ENCODE measurements at places on chromosomes 4 and X.

DNA sequence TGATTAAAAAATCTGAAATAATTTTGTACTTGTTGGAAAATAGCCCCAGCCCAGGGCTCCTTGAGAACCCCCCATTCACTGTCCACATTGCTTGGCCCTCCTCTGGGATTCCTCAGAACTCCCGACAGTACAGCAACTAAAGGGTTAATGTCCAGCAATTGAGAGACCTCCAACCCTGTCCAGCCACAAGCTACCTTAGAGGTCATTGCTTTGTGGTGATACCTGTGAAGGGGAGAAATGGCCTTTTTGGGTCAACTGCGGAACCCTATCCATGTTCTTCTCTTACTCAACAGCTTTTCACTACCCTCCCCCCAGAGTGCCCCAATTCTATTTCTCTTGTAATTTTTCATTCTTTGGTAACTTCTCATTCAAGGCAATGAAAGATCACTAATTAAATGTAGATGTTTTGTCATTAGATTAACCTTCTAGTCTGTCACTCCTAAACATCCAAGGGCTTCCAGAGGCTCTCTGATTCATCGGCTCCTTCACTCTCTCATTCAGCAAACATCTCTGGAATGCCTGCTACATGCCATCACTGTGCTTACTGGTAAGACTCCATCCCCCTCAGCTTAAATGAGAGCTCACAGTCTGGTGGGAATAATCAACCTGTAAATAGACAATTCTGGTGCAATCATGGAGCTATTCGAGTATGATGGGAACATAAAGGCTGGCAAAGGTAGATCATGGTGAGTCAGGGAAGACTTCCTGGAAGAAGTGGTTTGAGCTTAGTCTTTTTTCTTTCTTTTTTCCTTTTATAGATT is 241.4 kb upstream of the PGRMC2 start:
- DNase-seq: no peak

DNA sequence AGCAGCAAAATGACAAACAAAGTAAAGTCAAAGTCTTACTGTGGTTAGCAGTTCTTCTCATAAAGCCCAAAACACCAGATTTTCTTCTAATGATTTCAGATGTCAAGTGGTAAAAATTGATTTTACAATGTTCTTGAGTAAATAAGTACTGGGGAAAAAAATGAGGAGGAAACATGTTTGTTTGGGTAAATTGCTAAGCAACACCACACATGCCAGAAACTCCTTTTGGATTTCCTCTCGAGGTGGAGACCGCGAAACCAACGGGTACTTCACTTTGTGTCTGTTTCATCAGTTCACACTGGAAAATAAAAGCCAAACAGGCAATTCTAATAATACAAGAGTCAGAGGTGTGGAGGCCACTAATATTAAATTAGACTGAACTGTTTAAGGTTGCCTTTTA is 4.6 kb upstream of the PKD2 start:
- DNase-seq: no peak

DNA sequence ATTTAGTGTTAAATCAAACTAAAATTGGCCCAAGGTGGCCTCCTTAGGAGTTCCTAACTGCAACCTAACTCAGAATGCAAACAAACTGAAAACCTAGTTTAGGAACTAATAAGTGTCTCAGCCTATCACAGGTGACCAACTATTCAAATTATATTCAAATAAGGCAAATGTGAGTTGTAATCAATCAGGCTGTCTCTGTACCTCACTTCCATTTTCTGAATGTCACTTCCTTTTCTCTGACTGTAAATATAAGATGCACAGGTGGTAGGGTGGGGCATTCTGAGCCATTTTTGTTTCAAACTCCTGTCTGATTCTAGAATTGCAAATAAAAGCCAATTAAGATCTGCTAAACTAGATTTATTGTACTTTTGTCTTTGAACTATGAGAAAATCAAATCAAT is 401.5 kb downstream of the PPP3CA start:
- no peak for DNase-seq

DNA sequence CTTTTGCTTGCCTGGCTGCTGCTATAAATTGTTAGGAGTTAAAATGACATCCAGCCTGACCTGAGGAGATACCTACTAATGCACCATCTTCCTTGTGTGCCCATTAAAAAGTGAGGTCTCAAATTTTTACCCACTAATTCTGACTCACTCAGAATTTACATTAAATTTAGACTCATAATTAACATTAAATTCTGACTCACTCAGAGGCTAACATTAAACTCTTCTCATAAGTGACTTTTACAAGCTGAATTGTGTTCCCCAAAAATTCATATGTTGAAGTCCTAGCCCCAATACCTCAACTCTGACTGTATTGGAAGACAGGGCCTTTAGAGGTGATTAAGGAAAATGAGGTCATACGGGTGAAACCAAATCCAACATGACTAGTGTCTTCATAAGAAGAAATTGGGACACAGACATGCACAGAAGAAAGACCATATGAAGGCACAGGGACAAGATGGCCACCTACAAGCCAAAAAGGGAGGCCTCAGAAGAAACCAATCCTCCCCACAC is 11.8 kb downstream of the CASP6 start:
- no peak for DNase-seq

GRCh38 chr4:107392951-107393350 is 327.1 kb downstream of the PAPSS1 start:
- DNase-seq: no peak

DNA sequence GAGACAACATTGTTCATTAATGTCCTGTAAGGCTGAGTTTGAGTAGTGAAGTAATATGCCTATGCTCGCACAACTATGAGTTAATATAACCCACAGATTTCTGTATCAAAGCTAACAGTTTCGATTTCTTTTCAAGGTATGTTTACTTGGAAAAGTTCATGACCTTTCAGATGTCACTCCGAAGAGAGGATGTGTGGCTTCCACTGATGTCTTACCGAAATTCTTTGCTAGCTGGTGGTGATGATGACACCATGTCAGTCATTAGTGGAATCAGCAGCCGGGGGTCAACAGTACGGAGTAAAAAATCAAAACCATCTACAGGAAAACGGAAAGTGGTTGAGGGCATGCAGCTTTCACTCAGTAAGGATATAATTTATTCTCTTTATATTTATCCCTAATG is 124.9 kb downstream of the STAG2 start:
- no peak for DNase-seq

DNA sequence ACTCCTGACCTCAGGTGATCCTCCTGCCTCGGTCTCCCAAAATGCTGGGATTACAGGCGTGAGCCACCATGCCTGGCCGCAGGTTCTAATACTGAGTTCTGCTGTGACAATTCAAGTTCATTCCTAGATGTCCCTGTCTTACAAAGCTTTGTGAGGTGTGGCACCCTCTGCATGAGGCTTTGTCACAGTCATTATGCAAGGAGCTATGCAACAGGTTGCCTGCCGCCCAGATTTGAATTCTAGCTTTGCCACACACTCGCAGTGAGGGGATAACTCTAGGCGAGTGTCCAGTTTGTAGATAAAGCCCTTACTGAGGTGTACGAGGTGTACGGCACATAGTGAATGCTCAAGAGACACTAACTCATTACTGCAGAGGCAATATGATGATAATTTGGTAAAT is 3.5 kb downstream of the CCDC110 start:
- no peak for DNase-seq

DNA sequence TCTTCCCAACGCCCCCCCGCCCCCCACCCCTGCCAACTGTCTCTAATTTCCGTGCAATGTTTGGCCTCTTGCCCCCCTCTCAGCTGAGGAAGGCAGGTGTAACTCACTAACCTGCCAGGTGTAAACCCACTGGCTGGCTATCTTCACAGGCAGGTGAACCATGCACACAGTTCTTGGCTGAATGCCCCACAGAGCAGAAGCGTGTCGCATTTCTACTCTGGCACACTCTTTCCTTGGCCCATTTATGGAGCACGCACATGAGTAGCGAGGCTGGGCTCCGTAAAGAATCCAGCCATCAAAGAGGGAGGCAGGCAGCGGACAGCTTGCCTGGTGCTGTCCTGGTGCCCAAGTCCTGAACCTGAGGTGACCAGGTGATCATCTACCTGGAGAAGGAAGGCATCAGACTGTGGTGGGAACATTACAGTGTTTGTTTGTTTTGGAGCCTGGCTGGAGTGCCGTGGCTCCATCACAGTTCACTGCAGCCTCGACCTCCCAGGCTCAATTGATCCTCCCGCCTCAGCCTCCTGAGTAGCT is 39.2 kb upstream of the CRMP1 start:
- no peak for DNase-seq

- DNase-seq: no peak
Observed at GRCh38 chr4:180598281-180598680, 1644.9 kb upstream of the TENM3 start.

DNA sequence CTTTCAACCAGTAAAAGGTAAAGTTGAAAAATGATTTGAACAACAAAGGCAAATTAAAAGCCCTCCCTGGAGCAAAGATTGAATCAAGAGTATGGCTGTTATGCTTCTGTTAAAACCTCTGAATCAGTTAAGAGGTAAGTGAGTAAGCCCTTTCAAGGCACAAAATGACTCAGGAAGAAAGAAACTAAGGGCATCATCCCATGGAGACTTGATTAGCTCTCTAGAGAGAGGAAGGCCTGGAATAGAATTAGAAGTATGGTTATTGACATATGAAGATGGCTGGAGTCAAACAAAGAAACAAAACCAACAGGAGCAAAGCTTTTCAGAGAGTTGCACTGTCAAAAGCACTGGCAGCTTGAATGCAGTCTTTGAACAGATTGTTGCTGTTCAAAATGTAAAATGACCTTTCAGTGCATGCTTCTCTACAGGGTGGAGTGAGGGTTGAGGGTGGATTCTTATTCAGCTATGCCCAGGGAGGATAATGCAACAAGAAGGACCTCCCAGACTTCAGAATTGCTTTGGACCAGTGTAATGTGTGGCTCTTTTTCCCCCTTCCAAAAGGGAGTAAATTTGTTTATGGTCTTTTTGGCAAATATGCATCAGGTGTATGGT is 365.5 kb downstream of the GBA3 start:
- DNase-seq: no peak

DNA sequence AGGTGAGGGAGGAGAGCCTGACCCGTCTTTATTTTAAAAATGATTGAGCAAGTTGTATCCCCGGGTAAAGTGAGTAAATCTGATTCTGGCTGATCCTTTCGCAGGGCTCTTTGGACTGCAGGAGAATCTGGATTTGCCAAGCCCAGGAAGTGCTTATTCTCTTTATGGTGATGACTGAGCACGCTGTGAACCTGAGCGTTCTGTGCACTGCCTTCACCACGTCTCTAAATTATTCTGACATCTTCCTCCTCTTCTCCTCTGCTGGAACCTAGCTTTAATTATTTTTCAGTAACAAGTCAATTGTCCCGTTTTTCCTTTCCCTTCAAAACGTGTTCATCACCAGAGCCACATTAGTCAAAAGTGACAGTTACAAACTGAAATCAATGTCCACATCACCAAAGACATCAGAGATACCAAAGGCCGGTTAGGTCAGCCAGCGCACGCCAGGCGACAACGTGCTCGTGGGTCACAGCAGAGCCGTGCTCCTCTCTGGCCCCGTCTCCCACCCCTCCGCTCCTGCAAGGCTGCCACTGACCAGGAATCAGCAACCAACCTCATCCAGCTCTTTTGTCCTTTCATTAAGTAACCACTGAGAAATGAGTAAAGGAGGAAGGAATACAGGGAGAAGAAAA is 74.3 kb downstream of the DCTD start:
- DNase-seq: no peak

- DNase-seq: no peak
Observed at GRCh38 chr4:153466949-153467896, 1.1 kb downstream of the TMEM131L start.

DNA sequence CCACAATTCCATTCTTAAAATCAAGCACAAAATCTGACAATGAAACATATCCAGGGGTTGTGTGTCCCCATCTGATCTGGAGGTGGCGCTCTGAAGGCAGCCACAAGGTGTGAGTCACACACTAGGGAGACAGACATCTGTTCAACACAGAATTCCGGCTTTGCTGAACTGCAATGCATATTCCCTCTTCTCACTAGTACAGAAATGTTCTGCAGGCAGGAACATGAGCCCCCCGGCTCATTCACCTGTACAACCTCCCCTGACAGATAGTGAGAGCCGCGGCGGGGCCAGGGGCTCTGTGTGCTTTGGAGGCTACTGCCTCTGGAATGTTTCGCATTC is 41.9 kb downstream of the WDR1 start:
- DNase-seq: no peak

GRCh38 chr4:86961605-86962295 is 26.9 kb downstream of the AFF1 start:
- peak; percentile 8 for DNase-seq

DNA sequence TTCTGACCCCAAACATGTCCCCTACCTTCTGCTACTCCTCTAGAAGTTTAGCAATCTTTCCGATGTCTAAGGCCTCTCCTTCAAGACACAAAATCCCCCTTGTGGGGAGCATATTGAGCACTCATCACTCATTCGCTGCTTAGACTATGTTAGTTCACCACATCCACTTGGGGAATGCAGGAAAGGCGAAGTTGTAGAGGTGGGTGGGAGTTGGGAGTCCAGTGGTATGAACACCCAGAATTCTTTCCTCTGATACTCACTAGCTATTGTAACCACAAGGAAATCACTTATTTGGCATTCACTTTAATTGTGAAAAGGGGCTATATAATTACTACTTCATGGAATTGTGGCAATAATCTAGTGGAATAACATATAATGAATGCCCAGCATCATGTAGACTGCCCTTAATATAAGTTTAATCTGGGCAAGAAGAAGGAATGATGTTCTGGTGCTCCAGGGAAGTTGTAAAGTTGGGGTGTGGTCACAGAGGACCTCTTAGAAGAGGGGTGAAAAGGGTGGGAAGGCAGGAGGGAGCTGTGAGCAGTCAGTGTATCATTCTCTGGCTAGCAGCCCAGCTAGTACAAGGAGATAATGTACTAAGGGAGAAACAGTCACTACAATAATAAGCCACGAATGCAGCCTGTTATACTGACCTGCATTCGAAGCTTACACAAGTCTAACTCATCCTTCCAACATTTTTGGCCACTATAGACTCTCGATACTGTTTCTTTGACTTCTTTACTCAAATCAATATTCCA is 468.2 kb upstream of the DIPK2B start:
- DNase-seq: no peak

GRCh38 chr4:7499661-7500060 is 64.9 kb upstream of the PSAPL1 start:
- no peak for DNase-seq

GRCh38 chr4:37988670-37989069 is 28.5 kb downstream of the PTTG2 start:
- no peak for DNase-seq

All from activated gamma-delta T cell treated with Interleukin-2 at 50 U/mL for 16 hours (primary cell).